ENCODE measurements at places on chromosomes 3 and 15.
A peak's percentile ranks its signal among the peaks of the same experiment; 100 is the strongest.

DNA sequence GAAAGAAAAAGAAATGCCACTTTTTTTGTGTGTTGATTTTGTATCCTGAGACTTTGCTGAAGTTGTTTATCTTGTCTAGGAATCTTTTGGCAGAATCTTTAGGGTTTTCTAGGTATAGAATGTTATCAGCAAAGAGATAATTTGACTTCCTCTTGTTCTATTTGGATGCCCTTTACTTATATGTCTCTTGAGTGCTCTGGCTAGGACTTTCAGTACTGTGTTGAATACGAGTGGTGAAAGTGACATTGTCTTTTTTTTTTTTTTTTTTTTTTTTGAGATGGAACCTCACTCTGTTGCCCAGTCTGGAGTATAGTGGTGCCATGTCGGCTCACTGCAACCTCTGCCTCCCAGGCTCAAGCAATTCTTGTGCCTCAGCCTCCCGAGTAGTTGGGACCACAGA is 64.7 kb upstream of the NPHP3 start:
- DNase-seq, result no peak

GRCh38 chr15:67801926-67802914 is 23.1 kb upstream of the SKOR1 start:
- no peak for DNase-seq

- DNase-seq, result no peak
Measured at GRCh38 chr3:197186887-197187588, 111.4 kb downstream of the DLG1 start.

- no peak for DNase-seq
Measured at GRCh38 chr3:54631516-54632325, 296.1 kb downstream of the LRTM1 start.

GRCh38 chr3:122416966-122417365 is 1.1 kb upstream of the WDR5B start:
- DNase-seq, result no peak

GRCh38 chr15:39539466-39539865 is 41.4 kb upstream of the THBS1 start:
- DNase-seq, result no peak

DNA sequence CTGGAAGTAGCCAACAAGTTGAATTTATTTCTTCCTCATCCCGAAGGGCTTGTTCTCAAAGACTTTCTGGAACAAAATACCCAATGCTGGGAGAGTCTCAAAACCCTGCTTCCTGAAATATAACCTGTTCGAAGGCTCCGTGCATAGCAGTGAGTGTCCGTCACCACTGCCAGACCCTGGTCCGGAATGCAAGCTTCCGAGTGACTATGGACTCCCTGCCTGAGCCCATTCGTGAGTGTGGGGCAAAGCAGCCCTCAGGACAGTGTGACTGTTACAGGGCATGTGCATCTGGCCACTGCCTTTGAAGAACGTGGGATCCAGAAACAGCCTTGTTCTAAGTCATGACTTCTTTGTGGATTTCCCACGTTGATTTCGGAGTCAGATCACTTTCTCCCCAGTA is 214.5 kb upstream of the IGF1R start:
- DNase-seq, result no peak

DNA sequence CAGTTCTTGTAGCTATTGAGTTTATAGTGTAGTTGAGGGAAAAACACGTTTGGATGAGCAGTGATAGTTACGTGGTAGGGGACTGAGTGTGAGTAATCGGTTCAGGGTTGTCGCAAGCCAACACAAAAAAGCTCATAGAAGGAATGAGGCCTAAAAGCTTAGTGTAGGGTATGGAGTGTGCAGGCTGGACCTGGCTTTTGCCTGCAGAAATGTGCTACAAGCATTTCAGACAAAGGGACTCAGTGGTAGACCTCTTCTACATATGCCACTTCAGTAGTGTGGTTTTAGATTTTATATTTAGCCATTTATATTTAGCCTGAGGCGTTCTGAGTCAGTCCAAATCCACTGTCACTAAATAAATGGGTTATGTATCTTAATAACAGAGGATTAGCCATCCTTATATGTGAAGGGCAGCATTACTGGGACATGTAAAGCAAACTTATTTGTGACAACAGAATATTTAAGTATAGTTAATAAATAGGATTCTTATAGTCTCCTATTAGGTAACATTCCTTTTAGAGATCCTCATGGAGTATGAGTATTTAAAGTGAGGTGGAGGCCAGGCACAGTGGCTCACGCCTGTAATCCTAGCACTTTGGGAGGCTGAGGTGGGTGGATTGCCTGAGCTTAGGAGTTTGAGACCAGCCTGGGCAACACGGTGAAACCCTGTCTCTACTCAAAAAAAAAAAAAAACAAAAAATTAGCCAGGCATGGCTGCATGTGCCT is 21.8 kb downstream of the ATP2C1 start:
- DNase-seq, result no peak

DNA sequence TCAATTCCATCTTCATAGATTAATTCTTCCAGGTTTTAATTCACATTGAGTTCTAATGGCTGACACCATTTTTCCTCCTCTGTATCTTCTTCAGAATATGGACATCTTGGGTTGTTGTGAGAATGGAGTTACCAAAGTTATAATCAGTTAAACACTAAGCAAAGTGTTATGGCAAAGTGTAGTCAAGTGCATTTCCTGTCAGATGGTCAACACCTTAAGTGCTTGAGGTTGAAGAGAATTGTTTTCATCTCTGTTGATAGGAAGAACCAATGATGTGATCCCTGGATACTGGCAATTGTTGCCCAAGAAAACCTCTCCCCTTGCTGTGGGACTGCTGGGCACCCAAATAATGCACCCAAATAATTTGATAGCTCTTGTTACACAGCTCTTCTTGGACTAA is 102.6 kb upstream of the SATB1 start:
- DNase-seq, result no peak

DNA sequence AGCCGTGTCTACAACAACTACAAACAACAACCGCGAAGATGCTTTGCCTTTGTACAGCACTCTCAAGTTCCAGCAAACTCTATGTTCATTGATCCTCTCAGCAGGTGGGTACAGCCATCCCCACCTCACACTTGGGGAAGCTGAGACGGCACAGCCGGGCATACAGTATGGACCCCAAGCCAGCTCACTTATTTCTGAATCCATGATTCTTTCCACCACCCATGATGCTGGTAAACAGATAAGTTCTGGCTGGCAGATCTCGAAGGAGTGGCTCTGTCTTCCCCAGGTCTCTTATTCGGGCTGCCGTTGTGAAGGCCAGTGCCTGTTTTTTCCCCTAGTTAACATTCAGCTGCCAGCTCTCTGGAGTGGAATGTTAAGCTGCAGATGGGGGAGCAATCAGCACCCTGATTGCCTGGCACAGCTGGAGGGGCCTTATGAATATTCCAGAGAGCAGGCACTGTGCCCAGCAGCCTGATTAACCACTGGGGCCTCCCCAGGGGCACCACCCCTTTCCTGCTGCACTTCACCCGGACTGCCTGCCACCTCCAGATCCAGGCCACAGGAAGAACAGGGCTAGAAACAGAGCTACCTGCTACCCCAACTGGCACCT is 73.2 kb downstream of the CORO2B start:
- no peak for DNase-seq

DNA sequence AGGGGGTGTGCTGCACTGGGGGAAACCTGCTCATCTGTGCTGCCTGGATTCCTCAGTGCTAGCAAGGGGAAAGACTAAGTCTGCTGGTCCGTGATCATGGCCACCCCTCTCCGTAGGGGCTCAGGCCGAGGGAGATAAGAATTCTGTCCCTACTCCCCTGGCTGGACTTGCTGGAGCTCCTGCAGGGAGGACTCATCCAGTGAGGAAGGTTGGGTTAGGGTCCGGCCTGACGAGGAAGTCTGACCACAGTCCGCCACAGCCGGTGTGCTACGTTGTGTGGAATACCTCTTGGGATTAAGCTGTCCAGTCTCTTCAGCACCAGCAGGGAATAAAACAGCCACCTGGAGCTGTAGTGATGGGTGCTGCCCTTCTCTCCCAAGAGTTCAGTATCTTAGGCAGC is 1309.1 kb upstream of the CADM2 start:
- no peak for DNase-seq

- DNase-seq, result no peak
Measured at GRCh38 chr3:196192524-196193051, 18.6 kb downstream of the ZDHHC19 start.

DNA sequence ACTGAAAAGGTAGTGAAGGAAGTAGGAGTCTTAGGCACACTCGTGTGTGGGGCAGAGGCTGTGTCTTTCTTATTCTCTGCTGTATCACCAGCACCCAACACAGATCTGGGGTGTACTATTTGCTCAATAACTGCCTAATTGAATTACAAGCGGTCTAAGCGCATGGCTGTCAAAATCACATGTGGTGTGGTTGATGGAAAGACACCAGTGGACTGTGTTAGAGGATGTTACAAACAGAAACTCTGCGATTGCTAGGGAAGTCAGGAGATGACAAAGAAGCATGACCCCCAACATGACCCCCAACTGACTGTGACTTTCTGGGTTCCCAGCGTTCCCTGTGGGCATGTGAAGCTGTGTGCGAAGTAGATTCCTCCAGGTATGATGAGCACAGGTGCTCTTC is 32.0 kb downstream of the ATG7 start:
- no peak for DNase-seq

DNA sequence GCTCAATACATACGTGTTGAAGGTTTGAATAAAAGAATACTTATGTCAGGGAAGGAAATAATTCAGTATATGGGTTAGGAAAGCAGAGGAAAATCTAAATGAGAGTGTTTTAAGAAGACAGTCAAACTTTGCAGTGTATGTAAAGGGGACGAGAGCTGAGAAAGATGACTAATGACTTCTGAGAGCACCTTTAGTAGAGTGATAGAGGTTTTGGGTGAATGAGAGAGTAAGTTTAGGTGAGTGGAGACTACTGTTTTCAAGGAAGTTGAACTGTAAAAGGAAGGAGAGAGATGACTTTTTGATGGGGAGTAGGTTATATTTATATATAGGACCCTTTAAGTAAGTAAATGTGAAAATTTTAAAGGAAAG is 9.4 kb downstream of the TBC1D23 start:
- no peak for DNase-seq

GRCh38 chr3:98561727-98562521 is 30.1 kb downstream of the GPR15 start:
- DNase-seq, result peak; percentile 14

DNA sequence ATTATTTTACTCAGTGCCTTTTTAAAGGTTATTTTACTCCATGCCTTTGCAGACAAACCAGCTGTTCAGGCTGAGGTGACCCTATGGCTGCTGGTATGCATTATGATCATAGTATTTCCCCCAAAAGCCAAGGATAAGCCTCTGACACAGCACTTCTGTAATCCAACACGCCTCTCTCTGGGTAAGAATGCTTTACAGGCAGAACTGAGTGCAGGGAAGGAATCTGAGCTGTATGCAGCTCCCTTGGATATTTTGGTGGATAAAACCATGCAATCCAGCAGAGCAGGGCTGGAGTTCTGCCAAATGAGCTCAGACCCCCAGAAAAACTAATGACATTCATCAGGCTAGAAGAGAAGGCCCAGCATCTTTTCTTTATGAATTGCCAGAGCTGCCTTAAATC is 11.7 kb upstream of the MAP1A start:
- DNase-seq, result no peak

- DNase-seq, result no peak
Measured at GRCh38 chr3:23921052-23921511, 4.2 kb downstream of the RPL15 start.

GRCh38 chr3:133447750-133448477 is 48.1 kb downstream of the BFSP2 start:
- no peak for DNase-seq

- DNase-seq, result no peak
Measured at GRCh38 chr15:82767163-82767829, 38.6 kb downstream of the FSD2 start.

DNA sequence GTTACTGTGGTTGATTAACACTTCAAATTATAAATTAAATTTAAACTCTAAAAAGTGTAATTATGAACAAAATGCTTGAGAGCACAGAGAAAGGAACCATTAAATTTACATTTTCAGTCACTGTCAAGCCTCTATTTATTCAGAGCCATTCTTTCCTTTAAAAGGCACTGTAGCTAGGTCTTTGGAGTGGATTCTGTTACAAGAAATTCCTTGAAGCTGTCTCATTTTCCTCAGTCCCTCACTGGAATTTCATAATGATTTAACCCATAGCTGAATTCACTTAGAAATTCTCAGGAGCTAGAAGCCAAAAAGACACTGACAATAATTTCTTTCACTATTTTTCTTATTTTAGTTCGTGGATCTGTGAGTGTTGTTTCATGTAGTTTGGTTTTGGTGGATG is 81.2 kb upstream of the TCF12 start:
- no peak for DNase-seq

GRCh38 chr3:114758831-114759699 is 388.0 kb downstream of the ZBTB20 start:
- DNase-seq, result no peak

DNA sequence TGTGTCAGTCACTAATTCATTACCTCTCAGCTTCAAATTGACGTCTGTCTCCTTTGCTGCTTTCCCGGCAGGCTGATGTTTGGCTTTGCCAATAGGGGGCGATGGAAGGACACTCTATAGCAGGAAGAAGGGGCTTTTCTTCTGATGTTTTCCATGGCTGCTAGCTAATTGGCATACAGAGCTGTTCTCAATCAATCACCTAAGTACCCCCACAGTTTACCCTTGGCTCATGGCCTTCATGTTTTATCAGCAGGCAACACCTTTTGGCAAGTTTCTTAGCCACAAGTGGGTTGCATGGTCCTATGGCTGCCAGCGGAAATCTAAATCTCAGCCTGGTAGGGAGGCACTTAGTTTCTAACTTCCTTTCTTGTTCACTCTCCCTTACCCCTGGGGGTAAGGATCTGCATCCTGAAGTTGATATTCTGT is 45.0 kb downstream of the ESYT3 start:
- DNase-seq, result no peak

DNA sequence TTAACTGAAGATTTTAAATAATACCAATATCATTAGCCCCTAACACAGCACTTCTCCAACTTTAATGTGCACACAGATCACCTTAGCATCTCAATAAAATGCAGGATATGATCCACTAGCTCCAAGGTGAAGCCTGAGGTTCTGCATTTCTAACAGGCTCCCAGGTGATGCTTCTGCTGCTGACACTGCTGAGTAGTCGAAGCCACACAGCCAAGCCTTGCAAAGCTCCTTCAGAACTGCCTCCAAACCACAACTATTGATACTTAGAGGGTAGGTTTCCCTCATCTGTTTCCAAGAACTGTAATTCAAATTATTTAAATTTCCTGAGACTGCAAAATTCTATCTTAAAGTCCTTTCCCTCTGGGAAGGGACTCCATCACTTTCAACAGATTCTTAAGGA is 3.9 kb downstream of the RIOX2 start:
- DNase-seq, result no peak

Measured in kidney epithelial cell (primary cell).